ENCODE measurements at places on chromosomes 2 and 18. TPM values are rescaled to one million over a fixed set of nuclear protein-coding genes. Genes with fewer than 3 reads are reported as not detected.

DNA sequence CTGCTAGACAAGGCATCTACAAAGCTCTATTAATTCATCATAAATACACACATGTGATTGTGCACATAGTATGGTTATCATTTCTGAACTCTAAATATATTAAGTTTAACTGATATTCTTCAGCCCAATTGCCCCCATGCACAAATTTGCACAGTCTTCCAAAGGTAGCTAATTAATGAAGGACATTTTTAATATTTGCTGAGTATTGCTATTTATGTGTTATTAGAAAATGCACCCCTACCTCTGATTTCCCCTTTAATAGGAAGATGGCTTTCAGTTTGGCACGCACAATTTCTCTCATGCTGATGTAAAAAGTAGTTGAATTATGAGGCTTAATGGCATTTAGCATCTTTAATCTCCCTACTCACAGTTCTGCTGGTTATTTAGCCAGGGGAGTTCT lies 242.1 kb downstream of the DCC start:
- no peaks in the 10 kb centered on the region for H3K36me3 ChIP-seq
- no peaks in the 10 kb centered on the region for H3K27me3 ChIP-seq
- H3K27ac ChIP-seq = no peak overlapping the region
- H3K4me1 ChIP-seq = no peaks in the 10 kb centered on the region
- no peak for DNase-seq

- H3K4me3 ChIP-seq = no peak overlapping the region
- H3K27me3 ChIP-seq = no peaks in the 10 kb centered on the region
- H3K4me1 ChIP-seq = no peaks in the 10 kb centered on the region
- no peak for DNase-seq
Measured at GRCh38 chr2:109125593-109126500, 3.2 kb upstream of the SH3RF3 start.

GRCh38 chr2:101152272-101153076 lies 1.3 kb upstream of the TBC1D8 start:
- no peaks in the 10 kb centered on the region for H3K27me3 ChIP-seq
- no peaks in the 10 kb centered on the region for H3K36me3 ChIP-seq
- DNase-seq = peak; percentile 48
- peaks cover 6% of the 10 kb centered on the region for H3K4me1 ChIP-seq
- peak overlapping the region; percentile 89 for H3K27ac ChIP-seq
- peak overlapping the region; percentile 90 for H3K4me3 ChIP-seq

ARPC2 gene
- 193 TPM for total RNA-seq

- no peaks in the 10 kb centered on the region for H3K36me3 ChIP-seq
- H3K4me3 ChIP-seq = no peak overlapping the region
- DNase-seq = no peak
Measured at GRCh38 chr18:51513517-51513916, 316.0 kb upstream of the MEX3C start.

EGR4 gene
- not detected for total RNA-seq

DNA sequence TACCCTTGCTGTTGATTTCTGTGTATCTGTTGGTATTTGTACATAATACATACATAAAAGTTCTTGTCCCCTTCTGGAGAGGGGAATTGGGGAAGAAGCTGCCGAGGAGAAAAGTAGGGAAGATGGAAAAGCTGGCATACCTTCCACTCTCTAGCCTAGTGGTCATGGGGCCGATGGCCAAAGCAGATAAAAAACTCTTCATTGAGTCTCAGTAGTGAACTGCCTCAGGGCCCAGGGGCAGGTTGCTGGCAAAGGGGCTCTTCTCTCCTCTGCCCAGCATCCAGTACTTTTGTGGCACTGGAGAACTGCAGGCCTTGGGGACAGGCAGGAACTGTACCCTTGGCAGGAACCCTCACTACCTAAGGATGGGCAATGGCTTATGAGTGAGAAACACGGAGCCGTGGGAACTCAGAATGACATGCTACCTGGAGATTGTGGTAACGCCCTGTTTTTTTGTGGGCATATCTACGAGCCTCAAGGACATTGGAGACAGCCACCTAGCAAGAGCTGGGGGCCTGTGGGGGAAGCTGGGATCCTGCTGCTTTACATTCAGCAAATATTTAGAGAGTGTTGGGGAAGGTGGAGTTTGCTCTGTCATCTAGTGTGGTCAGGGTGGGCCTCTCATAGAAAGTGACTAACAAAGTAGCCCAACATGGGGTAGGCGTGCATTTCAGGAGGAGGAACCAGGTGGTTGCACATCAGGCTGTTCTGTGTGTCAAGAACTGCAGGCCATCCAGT lies 22.6 kb upstream of the ITGB6 start:
- H3K27ac ChIP-seq = no peak overlapping the region
- H3K36me3 ChIP-seq = no peaks in the 10 kb centered on the region
- DNase-seq = no peak
- no peak overlapping the region for H3K4me3 ChIP-seq
- H3K4me1 ChIP-seq = peaks cover 12% of the 10 kb centered on the region
- H3K27me3 ChIP-seq = no peaks in the 10 kb centered on the region

NAPG gene
- 37.9 TPM for total RNA-seq

IL1RL2 gene
- total RNA-seq = not detected

DNA sequence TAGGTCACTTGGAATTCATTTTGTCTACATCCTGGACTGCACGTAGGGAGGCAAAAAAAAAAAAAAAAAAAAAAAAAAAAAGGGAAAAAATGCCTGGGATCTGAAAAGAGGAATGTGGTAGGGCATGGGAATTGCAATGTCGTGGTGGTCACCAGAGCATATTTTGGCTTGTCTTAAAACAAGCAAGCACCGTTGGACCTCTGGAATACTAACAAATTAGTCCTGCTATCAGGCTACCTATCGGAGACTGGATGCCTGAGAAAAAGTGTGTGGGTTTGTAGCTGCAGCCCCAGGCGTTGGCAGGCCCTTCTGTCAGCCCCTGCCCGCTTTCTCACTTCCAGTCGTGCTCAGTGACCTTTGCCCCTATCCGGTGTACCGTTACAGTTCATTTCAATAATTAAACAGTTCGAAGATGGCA lies 588.5 kb upstream of the ZEB2 start:
- no peak for DNase-seq
- no peak overlapping the region for H3K27ac ChIP-seq
- no peaks in the 10 kb centered on the region for H3K27me3 ChIP-seq
- peaks cover 7% of the 10 kb centered on the region for H3K4me1 ChIP-seq

GRCh38 chr2:28654663-28655320 lies 96.8 kb upstream of the PPP1CB start:
- H3K27me3 ChIP-seq = no peaks in the 10 kb centered on the region
- peaks cover 6% of the 10 kb centered on the region for H3K4me1 ChIP-seq
- DNase-seq = no peak
- no peaks in the 10 kb centered on the region for H3K36me3 ChIP-seq
- no peak overlapping the region for H3K4me3 ChIP-seq
- no peak overlapping the region for H3K27ac ChIP-seq

GRCh38 chr18:48543228-48543627 lies 4.4 kb downstream of the CTIF start:
- no peaks in the 10 kb centered on the region for H3K36me3 ChIP-seq
- no peaks in the 10 kb centered on the region for H3K27me3 ChIP-seq
- no peak overlapping the region for H3K4me3 ChIP-seq
- H3K4me1 ChIP-seq = peaks cover 5% of the 10 kb centered on the region

- peaks cover 34% of the 10 kb centered on the region for H3K36me3 ChIP-seq
- no peak for DNase-seq
- H3K4me3 ChIP-seq = no peak overlapping the region
- peaks cover 9% of the 10 kb centered on the region for H3K4me1 ChIP-seq
Measured at GRCh38 chr2:230798769-230799399, 65.9 kb upstream of the ITM2C start.

SRD5A2 gene
- total RNA-seq = not detected

DNA sequence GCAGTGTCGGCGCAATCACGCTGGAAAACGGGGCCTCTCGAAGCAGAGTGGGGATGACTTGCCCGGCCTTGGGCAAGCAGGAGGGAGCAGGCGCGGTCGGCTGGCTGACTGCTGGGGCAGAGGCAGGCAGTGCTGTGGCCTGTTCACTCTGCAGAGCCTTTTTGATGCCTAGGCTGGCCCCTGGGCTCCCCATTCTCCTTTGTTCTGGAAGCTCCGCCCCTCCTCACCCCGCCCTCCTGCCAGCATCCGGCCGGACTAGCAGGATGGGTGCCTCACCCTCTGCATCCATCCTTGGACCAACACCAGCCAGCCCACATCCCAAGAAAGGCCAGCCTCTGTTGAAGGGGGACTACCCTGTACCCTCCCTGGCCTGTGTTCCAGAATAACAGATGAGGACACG lies at the start of gene ASPRV1:
TSS of gene ASPRV1 (minus strand) at position 136 of the 400 bp plus-strand sequence. CDS start 195 bp downstream, outside the sequence.
- no peaks in the 10 kb centered on the region for H3K4me1 ChIP-seq
- H3K36me3 ChIP-seq = peaks cover 13% of the 10 kb centered on the region
- no peaks in the 10 kb centered on the region for H3K27me3 ChIP-seq
- H3K4me3 ChIP-seq = no peak within 1 kb of the TSS
- DNase-seq = no peak

DNA sequence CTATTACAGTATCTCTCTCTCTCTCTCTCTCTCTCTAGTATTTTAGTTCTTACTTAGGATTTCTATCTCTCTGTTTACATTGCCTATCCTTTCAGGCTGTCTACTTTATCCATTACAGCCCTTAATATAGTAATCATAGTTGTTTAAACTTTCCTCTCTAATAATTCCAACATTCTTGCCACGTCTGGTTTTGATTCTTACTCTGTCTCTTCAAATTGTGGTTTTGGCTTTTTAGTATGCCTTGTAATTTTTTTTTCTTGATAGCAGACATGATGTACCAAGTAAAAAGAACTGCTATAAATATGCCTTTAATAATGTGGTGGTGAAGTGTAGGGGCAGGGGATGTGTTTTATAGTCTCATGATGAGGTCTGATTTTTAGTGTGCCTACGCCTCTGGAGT lies 1809.5 kb upstream of the CELF4 start:
- no peak for DNase-seq
- H3K36me3 ChIP-seq = no peaks in the 10 kb centered on the region
- H3K4me3 ChIP-seq = no peak overlapping the region

PLCD4 gene
- total RNA-seq = 9.2 TPM

DNA sequence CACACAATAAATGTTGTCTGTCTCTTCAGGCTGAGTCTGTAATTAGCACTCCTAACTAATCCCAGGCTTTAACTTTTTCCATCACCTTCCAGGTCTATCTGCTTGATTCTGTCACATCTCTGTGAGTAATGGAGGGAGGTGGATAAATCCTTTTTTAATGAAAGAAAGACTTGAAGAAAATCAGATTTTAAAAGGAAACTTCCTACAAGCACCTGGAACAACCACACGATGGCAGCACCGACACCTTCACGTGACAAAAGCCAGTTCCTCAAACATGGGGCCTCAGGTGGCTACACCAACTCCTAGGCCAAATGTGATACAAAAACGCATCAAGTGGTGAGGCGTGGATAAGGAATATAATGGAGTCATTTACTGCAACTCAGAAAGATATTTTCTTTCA lies 41.8 kb downstream of the TGFBRAP1 start:
- no peak overlapping the region for H3K27ac ChIP-seq
- no peak for DNase-seq
- H3K4me3 ChIP-seq = no peak overlapping the region
- H3K36me3 ChIP-seq = peaks cover 90% of the 10 kb centered on the region

DNA sequence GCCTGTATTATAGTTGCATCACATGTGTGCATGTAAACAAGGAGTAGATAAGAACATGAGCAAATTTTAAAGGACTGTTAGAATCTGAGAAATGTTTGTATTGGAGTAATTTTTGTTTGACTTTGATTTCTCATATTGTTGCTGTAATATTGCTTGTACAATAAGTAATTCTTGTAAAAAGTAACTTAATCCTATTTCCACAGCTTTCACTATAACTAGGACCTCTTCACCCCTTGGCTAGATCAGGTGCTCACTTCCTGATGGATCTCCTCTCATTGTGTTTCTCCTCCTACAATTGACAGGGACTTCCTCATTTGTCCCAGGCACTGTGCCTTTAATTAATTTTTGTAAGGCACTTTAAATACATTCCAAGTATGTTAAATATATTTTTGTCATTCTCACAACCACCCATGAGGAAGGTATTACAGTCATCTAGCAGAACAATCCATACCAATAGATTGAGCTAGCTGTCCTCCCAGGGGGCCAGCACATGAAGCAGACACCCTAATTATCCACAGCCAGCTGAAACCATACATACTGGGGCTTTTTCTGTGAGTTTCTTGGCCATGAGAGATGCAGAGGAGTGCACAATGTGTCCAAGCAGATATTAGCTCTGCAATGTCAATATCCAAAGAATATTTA lies 359.5 kb upstream of the ACVR2A start:
- no peak overlapping the region for H3K27ac ChIP-seq
- no peaks in the 10 kb centered on the region for H3K27me3 ChIP-seq
- no peaks in the 10 kb centered on the region for H3K36me3 ChIP-seq

- H3K4me1 ChIP-seq = no peaks in the 10 kb centered on the region
- H3K36me3 ChIP-seq = no peaks in the 10 kb centered on the region
- no peak overlapping the region for H3K27ac ChIP-seq
- no peaks in the 10 kb centered on the region for H3K27me3 ChIP-seq
- no peak for DNase-seq
- H3K4me3 ChIP-seq = no peak overlapping the region
Measured at GRCh38 chr2:9974343-9974742, 22.9 kb downstream of the GRHL1 start.

- no peak for DNase-seq
- no peak overlapping the region for H3K4me3 ChIP-seq
- H3K27ac ChIP-seq = no peak overlapping the region
- no peaks in the 10 kb centered on the region for H3K36me3 ChIP-seq
- H3K27me3 ChIP-seq = no peaks in the 10 kb centered on the region
Measured at GRCh38 chr2:6206882-6207281, 514.7 kb downstream of the SOX11 start.

DNA sequence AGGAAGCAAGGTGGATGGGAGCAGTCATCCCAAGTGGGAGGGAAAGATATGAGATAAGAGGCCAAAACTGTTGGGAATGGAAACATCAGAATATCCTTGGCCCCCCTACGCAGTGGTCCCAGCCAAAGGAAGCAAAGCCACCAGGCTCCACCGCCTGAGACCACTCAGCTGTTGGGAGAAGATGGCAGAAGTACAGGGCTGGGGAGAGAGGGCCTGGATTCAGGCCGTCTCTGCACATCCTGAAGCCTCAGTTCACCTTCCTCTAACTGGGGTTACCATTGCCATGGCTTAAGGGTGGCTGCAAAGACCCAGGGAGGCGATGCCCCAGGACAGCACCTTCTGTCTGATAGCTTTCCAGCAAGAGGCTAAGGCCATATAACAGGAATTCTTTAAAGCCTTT lies 193.8 kb downstream of the MGAT5 start:
- no peak overlapping the region for H3K27ac ChIP-seq
- DNase-seq = no peak
- no peak overlapping the region for H3K4me3 ChIP-seq
- H3K27me3 ChIP-seq = no peaks in the 10 kb centered on the region

DNA sequence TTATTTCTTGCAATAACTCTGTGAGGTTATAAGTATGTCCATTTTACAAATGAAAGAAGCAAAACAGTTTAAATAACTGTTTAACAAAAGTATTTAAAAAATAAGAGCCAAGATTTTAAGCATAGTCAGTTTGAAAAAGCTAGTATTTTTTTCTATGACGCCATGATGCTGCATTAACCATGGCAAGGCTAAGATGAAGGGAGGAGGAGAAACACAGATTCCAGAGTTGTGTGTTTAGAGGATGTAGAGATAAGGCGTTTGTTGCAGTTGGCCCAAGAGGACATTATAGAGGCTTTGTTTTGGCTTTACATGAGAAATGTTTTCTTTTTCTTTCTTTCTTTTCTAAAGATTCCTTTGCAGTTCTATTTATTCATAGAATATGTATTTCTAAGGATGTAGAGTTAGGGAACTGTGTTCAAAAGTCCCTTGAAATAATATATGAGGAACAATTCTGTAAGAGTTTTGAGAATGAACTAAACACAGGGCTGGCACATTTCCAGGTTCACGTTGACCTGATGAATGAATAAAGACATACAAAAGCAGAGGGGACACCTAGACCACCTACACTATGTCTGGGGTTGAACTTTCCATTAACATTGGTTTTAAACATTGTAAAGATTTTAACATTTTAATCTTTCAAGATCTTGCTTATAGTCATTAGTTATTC lies 244.2 kb downstream of the KCNS3 start:
- no peaks in the 10 kb centered on the region for H3K4me1 ChIP-seq
- no peaks in the 10 kb centered on the region for H3K27me3 ChIP-seq
- H3K4me3 ChIP-seq = no peak overlapping the region
- no peak overlapping the region for H3K27ac ChIP-seq
- H3K36me3 ChIP-seq = no peaks in the 10 kb centered on the region

Data from tibial nerve (tissue), 4 donors.